ENCODE measurements at places on chromosomes 2 and 18.

DNA sequence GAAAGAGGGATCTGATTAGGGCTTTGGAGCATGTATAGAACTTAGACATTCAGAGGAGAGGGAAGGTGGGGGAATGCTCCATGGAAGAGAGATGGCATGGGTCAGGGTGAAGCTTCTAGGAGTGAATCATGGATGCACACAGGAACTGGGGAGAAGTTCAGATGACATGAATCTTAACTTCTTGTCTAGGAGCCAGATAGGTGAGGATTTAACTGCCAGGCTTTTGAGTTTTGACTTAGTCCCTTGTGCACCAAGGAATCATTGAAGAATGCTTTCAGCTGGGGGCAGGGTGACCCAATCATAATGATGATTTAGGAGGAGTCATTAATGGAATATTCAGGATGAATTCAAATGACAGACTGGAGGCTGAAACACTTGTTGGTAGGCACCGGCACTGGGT, 48.7 kb downstream of the ACYP2 start:
- no peak for DNase-seq

- DNase-seq, result no peak
Observed at GRCh38 chr2:100563407-100564247, 834 bp downstream of the PDCL3 start.

DNA sequence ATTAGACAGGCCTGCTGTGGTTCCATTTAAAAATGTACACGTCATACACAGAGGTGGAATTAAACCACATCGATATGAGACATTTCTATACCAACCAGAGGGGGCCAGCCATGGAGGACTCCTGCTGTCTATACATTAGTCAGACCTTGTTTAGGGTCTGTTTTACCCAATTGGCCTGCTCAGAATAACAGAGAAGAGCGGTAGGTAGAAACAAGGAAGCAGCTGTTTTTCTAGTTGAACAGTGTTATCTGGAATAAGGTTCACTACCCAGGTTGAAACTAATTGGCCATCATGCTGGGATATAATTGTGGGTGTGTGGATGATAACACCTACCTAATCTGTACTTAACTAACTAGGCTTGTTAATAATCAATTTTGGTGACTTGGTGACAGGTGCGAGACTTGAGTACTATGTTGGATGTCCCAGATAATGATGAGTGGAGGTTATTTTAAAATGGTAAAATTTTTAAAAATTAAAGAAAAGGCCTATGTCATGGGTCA, 47.5 kb downstream of the RHBDD1 start:
- DNase-seq, result no peak

- no peak for DNase-seq
Observed at GRCh38 chr2:70986499-70987189, 8.0 kb downstream of the TEX261 start.

GRCh38 chr2:164589522-164589921, 31.8 kb downstream of the GRB14 start:
- DNase-seq, result no peak

DNA sequence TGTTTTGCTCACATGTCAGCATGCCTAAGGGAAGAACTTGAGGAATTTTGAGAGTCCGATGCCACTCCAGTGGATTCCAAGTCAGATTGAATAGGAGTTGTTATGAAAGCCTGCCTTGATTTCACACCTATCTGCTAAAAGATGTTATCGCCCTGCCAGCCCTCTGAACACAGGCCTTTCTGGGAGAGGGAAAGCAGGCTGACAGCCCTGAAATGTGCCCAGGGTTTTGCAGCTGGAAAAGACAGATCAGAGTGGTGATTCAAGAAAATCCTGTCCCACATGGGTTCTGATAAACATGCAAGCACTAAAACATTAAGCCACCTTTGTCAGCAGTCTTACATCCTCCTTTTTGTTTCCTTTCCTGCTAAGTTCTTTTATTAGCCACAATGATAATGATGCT, 1752.9 kb upstream of the CELF4 start:
- no peak for DNase-seq

GRCh38 chr2:176637486-176638166, 368.4 kb downstream of the MTX2 start:
- DNase-seq, result peak; percentile 6

DNA sequence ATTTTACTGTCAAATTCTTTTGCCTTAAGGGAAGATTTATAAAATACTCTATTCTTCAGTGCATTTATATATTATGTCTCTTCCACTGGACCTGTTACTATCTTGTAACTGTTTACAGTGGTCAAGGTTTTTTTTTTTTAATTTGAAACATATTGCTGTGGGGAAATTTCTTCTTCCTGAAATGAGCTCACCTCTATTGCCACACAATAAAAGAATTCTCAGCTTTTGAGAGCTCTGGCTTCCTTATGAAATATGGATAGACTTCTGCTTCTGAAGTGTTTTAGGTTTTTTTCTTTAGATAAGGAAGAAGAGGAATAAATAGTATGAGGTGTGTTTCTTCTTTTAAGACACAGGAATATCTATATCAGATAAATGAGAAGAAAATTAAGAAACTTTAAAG, 7.7 kb downstream of the VRK2 start:
- no peak for DNase-seq

DNA sequence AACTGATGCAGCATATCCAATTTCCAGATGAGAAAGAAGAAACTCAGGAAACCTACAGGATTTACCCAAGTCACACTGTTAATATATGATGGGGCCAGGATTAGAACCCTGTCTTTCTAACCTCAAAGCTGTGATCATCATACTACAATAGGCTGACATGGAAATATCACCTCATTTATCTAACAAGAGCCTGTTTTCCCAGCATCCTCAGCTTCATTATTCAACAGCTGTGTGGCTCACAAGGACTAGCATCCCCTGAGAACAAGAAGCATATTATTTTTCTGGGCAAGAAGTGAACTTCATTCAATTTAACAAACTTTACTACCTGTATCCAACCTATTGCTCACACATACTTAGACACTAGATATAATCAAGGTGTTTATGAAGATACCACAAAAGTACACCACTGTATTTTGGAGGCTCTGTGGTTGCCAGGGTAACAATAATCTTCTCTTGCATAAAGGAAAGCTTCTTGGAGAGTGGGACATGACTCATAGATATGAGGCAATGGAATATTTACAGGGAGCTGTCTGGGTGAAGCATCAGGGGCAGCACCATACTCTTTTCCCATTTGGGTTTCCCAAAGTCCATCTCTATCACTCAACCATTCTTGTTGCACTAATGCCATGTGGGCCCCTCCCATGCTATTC, 218.2 kb downstream of the RAD51AP2 start:
- no peak for DNase-seq

- peak; percentile 29 for DNase-seq
Observed at GRCh38 chr2:20633794-20634506, 16.9 kb downstream of the HS1BP3 start.

DNA sequence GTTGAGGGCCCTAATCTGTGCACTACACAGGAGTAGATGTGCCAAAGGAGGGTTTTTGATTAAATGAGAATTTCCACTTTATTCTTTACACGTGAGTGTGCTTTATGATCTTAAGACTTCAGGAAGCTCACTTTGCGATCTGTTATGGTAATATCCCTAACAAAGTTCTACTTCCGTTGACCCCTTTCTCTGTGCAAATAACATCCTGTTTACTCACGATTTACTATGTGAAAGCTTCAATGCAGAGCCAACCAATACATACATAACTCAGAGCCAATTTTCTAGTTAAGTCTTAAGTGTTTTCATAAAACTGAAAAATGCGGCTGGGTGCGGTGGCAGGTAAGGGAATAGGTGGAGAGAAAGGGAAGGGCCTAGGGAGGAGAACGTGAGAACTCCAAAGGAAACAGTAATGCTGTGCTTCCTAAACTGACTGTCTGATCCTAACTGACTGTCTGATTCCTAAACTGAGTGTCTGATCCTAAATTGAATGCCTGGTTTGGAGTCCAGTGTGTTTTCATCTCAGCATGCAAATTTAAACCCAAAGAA, 87.6 kb downstream of the PLCL1 start:
- DNase-seq, result no peak

DNA sequence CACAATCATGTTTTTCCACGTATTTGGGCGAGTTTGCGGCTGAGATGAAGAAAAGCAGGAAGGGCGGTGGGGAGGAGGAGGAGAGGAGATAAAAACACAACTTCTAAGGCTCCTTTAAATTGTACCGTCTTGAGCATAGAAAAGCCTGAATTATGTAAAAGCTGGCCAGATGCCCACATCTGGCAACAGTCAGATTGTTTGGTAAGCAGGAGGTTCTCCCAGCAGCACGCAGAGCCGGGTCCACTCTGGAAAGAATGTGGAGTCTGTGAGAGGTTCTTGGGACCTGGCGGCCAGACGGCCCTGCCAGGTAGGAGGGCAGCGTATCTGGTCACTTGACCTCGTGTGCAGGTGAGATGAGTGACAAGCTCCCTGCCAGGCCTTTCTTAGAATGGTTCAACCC, 215.3 kb upstream of the APCDD1 start:
- DNase-seq, result no peak

DNA sequence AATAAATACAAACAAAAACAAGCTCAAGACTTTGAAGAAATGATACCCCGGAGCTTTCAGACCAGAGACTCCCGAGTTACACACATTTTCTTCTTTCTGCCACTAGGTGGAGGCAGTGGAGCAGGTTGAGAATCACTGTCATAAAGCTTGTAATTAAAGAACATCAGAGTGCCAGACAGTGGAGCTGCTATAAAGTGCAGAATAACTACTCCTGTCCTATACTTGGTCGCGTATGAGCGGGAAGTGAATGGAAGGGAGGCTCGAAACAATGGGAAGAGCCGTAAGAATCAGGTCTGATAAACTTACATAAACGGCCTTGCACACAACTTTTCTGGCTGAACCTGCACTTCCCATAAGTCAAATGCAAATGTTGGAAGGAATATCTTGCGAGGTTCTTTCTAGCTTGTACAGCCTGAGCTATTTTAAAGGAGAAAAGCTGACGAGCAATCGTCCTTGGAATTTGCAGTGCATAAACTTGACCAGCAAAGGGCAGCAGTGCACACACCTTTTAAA, 189.0 kb downstream of the RPIA start:
- DNase-seq, result peak; percentile 66

GRCh38 chr2:158488442-158489216, 31.9 kb downstream of the PKP4 start:
- no peak for DNase-seq

- no peak for DNase-seq
Observed at GRCh38 chr2:2146969-2147900, 183.8 kb downstream of the MYT1L start.

Data from NCI-H2081 treated with DMSO at 0.1 percent for 48 hours (cell line).